ENCODE measurements at places on chromosomes 5 and 9.

GRCh38 chr5:137078171-137078665 is 420.9 kb downstream of the SPOCK1 start:
- peak; percentile 65 for DNase-seq

- DNase-seq: peak; percentile 16
These were observed 1.6 kb downstream of the LMX1B start for GRCh38 chr9:126615245-126615790.

- DNase-seq: no peak
These were observed 31.9 kb upstream of the MIER3 start for GRCh38 chr5:56983593-56984361.

GRCh38 chr9:2489838-2490314 is 131.7 kb upstream of the VLDLR start:
- DNase-seq: no peak

- DNase-seq: no peak
These were observed 24.1 kb downstream of the PSAT1 start for GRCh38 chr9:78320875-78321496.

- DNase-seq: no peak
These were observed 203.0 kb upstream of the TUT7 start for GRCh38 chr9:86557063-86557766.

- no peak for DNase-seq
These were observed 182.2 kb downstream of the PDE4D start for GRCh38 chr5:59711310-59711709.

GRCh38 chr5:41891066-41891707 is 13.0 kb upstream of the RIMOC1 start:
- no peak for DNase-seq

DNA sequence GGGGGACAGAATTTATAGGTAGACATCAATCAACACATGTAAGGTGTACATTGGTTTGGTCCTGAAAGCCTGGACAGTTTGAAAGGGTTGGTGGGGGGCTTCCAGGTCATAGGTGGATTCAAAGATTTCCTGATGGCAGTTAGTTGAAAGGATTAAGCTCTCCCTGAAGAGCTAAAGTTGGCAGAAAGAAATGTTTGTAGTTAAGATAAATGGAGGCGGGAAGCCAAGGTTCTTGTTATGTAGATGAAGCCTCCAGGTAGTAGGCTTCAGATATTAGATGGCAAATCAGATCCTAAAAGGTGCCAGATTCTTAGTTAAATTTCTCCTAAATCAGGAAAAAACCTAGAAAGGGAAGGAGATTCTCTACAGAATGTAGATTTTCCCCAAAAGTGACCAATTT is 9.0 kb upstream of the LRRTM2 start:
- no peak for DNase-seq

DNA sequence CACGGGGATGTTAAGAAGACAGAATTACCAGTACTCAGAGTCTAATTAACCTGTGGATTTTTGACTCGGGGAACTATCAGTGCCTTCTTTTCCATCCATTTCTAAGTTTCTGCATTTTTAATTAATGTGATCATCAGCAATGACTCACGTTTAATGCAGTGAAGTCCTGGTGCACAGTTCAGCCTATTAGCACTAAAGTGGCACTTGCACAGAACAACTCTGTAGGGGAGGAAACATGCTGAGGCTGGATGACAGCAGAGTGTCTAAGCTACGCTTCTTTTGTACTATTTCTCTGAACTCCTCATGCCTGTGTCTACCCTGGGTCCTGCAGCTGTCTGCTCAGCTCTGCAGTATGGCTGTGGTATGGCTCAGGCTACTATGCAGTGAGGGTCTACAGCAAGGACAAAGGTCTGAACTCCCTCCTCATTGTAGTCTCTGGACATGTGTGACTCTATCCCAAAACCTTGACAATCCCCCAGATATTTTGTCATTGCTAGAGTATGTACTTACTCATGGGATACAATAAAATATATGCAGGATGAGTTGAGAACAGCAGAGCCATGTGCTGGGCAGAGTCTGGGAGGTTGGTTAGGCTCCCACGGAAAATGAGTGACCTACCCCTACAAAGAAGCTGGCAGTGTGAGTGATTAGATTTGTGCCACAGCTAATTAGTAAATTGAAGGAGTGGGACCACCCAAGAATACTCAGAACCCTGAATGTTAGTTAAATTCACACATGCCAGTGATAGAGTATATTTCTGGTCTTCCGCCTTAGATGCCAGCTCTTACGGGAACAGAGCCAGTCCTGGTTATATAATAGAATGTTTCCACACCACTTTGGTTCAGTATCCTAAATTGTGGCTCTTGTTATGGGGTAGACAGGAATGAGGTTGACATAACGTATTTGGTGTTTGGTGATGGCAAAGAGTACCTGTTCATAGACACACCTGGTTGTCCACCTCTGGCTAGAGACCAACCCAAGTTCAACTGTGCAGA is 148.0 kb downstream of the GHR start:
- no peak for DNase-seq

DNA sequence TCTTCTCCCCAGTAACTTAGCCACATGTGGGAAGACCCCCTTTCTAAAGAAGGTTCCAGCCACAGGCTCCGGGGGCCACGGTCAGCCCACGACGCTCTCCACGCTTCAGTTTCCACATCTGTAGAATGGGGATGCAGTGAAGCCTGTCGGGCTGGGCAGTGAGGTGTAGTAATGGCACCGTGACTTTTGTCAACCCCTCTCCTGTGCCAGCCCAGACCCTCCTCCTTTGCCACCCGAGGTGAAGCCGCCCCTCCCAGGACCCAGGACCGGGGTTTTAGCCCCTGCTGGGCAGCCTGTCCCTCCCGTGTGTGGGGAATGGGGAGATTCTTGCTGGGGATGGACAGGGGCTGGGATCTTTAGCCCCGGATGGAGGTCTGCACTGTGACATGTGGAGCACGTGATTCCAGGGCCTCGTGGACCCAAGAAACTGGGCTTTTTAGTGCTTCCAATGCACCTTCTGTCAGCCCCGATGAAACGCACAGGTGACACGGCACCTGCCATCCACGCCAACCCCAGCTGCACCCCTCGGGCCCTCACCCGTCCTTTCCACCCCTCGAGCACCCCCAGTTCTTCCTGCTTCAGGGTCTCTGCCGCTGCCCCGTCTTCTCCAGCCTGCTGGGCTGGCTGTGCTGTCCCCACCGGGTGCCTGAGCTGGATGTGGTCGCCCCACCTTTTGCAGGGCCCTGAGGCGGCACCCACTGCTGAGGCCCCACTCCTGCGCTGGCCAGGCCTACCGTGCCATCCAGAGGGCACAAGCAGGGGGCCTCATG is 13.4 kb upstream of the RNU6ATAC start:
- DNase-seq: no peak

DNA sequence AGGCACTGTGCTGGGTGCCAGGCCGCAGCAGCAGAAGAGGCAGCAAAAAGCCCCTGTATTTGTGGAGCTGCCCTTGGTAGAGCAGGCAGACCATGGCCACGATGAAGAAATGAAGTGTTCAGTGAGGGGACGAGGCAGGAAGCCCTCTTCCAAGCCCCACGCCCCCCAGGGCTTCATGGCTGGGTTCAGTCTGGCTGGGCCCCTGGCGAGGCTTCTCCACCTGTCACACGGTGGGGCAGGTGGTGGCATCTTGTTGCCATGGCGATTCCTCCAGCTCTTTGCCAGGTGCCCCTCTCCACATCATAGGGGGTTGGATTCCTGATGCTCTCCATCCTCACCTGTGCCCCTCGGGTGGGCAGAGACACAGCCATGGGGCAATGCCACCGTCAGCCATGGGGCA is 21.5 kb downstream of the ADGRD2 start:
- no peak for DNase-seq

- peak; percentile 55 for DNase-seq
These were observed 105.3 kb downstream of the PAX5 start for GRCh38 chr9:36928670-36929349.

DNA sequence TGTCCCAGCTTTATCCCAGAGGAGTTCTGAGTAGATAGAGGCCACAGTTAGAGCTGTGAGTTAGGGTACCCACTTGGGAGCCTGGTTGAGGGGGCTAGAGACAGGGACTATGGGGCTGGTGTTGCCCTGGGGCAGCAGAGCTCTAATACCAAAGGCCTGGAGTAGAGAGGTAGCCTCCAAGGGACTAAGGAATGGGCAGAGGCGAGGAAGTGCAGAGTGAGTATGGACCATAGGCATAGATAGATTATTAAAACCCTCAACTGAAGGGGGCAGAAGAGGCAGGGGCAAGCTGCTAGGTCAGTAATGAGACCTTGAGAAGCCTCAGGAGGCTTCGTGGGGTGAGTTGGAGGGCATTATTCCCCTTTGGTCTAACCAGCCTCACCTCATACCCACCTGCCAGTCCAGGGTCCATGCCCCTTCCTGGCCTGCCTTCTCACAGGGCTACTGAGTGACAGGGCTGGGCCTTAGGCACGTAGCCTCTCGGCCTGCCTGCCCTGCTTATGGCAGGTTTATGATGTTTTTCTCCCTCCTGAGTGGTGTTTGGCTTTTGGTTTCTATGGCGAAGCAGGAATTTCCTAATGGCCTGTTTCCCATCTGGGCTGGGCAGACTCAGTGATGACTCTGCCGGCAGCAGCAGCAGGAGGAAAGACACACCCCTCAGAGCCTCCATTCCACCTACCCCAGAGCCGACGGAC is 8.0 kb downstream of the PDLIM4 start:
- no peak for DNase-seq

- DNase-seq: no peak
These were observed 11.7 kb downstream of the B4GALT1 start for GRCh38 chr9:33155393-33155792.
